NCI-H146 (cell line): ENCODE measurements at places on chromosomes 2 and 18.

GRCh38 chr2:15348636-15349035 is 212.5 kb downstream of the NBAS start:
- DNase-seq = no peak

- peak; percentile 11 for DNase-seq
Measured at GRCh38 chr18:53422896-53423295, 801.6 kb downstream of the MBD2 start.

- DNase-seq = no peak
Measured at GRCh38 chr2:85732467-85733120, 21.2 kb upstream of the ATOH8 start.

DNA sequence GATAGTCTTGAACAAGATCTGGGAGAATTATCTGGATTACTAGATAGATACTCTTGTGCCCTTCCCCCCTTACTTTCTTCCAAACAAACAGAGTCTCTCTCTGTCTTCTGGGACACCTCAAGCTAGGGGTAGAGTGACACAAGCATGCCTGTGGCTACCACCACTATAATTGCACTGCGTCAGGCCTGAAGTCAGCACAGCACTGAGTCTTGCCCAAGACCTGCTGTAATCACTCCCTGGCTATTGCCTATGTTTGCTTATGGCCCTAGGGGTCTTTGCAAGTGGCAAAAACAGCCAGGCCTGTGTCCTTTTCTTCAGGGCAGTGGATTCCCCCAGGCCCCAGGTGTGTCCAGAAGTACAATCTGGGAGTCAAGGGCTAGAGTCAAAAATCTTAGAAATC is 106.6 kb downstream of the SLC5A7 start:
- no peak for DNase-seq

DNA sequence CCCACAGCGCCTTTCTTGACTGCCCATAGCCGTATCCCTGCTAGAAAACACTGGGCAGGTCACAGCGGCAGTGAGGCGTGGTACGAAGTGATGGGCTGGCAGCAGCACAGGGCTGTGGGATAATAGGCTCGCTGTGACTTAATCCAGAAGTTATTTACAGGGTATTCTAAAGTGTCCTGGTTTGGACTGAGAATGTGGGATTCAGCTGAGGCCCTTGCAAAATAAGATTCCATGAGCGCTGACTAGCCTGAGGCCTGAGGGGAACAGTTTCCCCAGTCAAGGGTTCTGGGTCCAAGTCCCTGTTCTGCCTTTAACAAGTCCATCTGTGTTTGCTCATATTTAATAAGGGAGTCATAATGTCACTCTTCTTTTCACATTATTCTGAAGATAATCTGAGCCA is 34.6 kb downstream of the SETBP1 start:
- no peak for DNase-seq

GRCh38 chr2:67258122-67258521 is 139.0 kb upstream of the ETAA1 start:
- no peak for DNase-seq

DNA sequence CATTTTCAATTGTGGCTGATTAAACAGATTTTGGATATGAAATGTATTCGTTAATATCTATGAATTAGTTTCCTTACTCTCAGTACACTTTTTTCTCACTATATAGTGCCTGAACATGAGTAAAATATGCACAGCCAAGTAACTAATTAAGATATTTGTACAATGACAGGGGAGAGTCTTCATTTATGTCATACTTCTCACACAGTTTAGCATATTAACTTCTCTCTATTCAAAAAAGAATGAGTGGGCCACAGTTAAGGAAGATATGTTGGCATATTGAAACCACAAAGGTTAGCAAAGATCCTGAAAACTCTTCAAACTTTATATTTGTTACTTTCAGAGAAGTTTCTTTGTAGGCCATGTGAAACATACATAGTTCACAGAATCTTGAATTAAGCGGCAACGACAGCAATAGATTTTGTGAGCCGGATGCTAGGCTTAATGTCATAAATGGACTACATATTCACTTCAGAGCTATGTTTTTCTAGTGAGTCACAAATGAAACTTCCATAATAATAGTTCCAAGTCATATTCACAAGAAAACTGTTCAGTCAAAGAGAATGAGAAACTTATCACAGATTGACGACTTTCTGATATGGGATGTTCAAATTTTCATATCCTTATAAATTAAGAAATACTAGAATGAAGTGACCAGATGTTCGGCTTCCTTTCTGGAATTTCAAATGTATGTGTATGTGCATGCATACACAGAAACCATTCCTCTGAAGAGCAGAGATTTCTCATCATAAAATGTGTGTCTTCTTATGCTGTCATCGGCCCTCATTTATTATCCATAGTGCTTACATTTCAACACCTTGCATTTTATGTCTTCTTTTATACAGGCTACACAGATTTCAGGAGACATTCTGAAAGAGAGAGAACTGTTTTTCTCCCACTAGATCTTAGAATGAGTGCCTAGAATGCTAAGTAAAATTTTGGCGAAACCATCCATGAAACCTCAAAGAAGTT is 584.0 kb downstream of the SATB2 start:
- DNase-seq = no peak

- DNase-seq = no peak
Measured at GRCh38 chr2:46225730-46226129, 71.5 kb upstream of the EPAS1 start.

- no peak for DNase-seq
Measured at GRCh38 chr2:217299590-217299989, 439.7 kb upstream of the TNP1 start.

DNA sequence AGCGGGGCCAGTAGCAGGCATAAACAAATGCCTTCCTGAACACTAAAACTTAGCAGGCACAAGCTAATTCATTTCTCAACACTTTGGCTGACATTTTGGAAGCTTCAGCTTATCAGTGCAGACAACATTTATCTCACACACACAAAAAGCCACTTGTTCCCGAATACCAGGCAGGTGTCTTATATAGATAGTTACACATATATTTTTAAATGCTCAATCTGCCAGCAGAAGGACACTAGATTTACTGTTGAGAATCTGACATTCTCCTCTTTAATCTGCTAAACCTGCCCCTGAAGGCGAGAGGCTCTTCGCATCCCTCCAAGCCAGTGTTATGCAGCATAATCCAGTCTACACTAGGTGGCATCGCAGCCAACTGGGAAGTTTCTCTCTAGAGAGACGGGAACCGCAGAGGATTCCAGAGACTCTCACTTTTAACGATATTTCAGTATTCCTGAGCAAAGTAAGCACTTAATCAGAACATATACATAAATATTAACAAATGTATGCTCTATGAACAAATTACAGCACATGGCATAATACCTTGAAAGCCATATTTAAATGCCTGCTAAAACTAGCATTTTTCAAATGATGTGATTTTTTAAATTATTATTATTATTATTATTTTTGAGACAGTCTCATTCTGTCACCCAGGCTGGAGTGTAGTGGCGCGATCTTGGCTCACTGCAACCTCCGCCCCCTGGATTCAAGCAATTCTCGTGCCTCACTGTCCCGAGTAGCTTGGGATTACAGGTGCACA is 90.2 kb upstream of the SCG2 start:
- DNase-seq = peak; percentile 48

GRCh38 chr2:181962142-181962541 is 23.5 kb upstream of the PPP1R1C start:
- no peak for DNase-seq

DNA sequence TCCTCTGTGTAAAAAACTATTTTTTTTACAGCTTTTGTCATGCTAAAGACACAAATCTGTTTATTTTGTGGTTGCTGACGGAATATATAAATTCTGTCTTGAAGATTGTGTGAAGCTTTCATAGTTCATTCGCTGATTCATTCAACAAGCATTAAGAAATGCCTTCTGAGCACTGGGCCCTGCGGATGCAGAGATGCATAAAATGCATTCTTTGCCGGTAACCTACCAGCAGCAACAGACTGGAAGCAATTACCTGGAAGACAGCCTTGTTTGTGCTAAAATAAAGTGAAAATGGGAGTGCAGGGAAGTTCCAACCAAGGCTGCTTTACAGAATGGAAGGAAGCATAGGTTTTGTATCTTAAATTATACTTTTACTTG is 119.7 kb downstream of the PMAIP1 start:
- DNase-seq = no peak
